RPMI7951 (cell line): ENCODE measurements at places on chromosomes 12 and 14. TPM values are rescaled to one million over a fixed set of nuclear protein-coding genes. Genes with fewer than 3 reads are reported as not detected.

Gene ASCL1
- total RNA-seq, result not detected in 2 replicates

Gene POLE2
- total RNA-seq, result 55.1 and 56.2 TPM in 2 replicates

Gene ANG
- 6.3 and 7.4 TPM in 2 replicates for total RNA-seq

Gene SALL2
- total RNA-seq, result 0.48 and 1.1 TPM in 2 replicates

Gene PLCZ1
- total RNA-seq, result not detected in 2 replicates

Gene PMCH
- total RNA-seq, result not detected in 2 replicates

Gene OR10A7
- not detected in 2 replicates for total RNA-seq

Gene SPIC
- total RNA-seq, result not detected in 2 replicates

Gene LRTM2
- total RNA-seq, result not detected in 2 replicates

Gene GLIPR1L1
- total RNA-seq, result not detected in 2 replicates

Gene KCNH5
- under 0.01 TPM in 1 of 2 replicates, not detected in the other for total RNA-seq

Gene NDUFA12
- total RNA-seq, result 213 and 226 TPM in 2 replicates

Gene CEP83
- 11.7 and 13.4 TPM in 2 replicates for total RNA-seq

Gene GLIPR1
- 36.8 and 46.3 TPM in 2 replicates for total RNA-seq

Gene OR4Q3
- total RNA-seq, result not detected in 2 replicates

Gene CCNT1
- 19.1 and 20.9 TPM in 2 replicates for total RNA-seq

Gene RDH5
- 6.0 and 6.7 TPM in 2 replicates for total RNA-seq

Gene ZNF891
- total RNA-seq, result 0.48 and 0.49 TPM in 2 replicates

Gene TCL1B
- not detected in 2 replicates for total RNA-seq

Gene KRT83
- not detected in 2 replicates for total RNA-seq

Gene RAB35
- 16.6 and 16.8 TPM in 2 replicates for total RNA-seq

Gene GCN1
- total RNA-seq, result 27.0 and 39.4 TPM in 2 replicates

Gene C12orf75
- 225 and 267 TPM in 2 replicates for total RNA-seq

Gene RAB2B
- total RNA-seq, result 12.6 and 16.9 TPM in 2 replicates

Gene MYRFL
- total RNA-seq, result not detected in 2 replicates

Gene CD63
- total RNA-seq, result 1,417 and 1,738 TPM in 2 replicates
